Midbrain (tissue), 1 donor: ENCODE measurements at places on chromosomes 11 and 22.
A peak's percentile ranks its signal among the peaks of the same experiment; 100 is the strongest.

DNA sequence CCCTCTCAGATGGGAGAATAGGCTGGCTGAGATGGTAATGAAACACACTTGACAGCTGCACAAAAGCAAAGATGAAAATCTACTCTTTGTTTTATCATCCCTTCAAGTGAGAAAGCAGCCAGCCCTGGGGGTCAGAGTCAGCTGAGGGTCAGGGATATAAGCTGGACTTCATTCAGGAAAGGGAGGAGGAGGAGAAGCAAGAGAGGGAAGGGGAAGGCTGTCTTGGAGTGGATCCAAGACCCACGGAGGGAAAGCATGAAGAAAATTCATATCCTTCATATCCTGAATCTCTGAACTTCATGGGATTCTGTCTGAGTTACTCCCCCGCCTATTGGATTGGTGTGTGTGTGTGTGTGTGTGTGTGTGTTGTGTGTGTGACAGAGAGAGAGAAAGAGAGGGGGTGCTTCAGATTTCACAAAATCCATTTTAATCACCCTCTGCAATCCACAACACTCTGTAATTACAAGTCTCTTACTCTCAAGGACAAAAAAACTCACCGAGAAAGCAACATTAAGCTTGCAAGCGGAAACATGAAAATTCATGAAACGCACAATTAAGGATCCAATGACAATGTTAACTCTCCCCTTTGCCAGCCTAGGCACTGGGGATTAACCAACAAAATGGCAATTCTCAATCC lies 327.7 kb downstream of the TENM4 start:
- DNase-seq, result no peak

GRCh38 chr11:72409458-72409857 lies 24.9 kb downstream of the CLPB start:
- DNase-seq, result no peak

GRCh38 chr11:79671401-79671800 lies 230.6 kb upstream of the TENM4 start:
- DNase-seq, result no peak

GRCh38 chr11:106745941-106746340 lies 272.3 kb downstream of the GUCY1A2 start:
- DNase-seq, result no peak

DNA sequence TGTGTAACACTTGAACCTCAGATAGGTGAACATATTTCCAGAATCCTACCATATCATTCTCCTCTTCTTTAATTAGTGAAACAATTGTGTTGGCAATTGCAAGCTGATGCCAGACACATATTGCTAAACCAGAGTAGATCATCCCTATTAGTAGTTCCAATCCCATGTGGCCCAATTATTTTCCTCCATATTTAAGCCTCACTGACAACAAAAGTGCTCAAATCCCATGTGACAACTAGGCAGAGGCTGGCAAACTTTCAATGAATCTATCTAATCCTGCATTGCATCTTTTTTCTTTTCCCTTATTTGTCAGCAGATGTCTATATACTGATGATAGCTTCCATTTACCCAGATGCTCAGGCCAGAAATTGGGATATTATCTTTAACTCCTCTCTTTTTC lies 90.4 kb downstream of the GRIA4 start:
- DNase-seq, result no peak

DNA sequence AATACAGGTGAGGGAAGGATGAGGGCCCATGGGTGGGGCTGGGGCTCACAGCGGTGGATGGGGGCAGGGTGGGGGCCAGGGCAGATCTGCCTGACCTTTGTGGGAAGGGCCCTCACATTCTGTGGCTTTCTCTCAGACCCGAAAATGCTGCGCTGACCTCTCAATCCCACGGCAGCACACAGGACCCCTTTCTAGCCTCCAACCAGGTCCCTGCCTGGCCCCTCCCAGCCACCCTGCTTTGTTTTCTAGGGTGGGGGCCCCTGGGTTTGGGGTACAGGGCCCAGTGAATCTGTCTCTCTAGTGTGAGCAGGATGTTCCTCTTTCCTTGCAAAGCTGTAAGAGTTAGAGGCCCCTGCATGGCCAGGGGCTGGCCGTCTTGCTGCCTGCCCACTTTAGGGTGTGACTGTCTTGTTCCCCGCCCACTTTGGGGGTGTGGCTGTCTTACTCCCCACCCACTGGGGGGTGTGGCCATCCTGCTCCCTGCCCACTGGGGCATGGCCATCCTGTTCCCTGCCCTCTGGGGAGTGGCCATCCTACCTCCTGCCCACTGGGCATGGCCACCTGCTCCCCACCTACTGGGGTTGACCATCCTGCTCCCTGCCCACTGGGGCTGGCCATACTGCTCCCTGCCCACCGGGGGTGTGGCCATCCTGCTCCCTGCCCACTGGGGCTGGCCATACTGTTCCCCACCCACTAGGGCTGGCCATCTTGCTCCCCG lies 11.5 kb downstream of the PARVG start:
- no peak for DNase-seq

- no peak for DNase-seq
Measured at GRCh38 chr22:40409613-40410113, 39.3 kb downstream of the SGSM3 start.

DNA sequence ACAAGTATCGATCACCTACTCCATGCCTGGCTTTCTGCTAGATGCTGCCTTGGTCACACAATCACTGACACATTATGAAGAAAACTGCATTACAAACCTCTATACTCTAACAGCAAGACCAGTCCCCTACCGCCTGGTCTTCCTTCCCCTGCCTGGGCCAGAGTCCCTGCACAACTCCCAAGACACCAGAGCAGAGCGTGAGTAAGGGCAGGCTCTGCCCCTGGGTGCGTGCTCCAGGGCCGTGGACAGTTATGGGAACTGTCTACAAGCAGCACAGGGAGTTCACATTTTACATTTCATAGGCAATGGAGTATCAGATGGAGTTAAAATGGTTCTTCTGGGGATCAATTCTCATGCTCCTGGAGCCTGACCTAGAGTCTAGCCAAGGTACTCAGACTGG lies 6.5 kb downstream of the FZD4 start:
- DNase-seq, result no peak

GRCh38 chr11:128416976-128417375 lies 170.4 kb downstream of the ETS1 start:
- no peak for DNase-seq

DNA sequence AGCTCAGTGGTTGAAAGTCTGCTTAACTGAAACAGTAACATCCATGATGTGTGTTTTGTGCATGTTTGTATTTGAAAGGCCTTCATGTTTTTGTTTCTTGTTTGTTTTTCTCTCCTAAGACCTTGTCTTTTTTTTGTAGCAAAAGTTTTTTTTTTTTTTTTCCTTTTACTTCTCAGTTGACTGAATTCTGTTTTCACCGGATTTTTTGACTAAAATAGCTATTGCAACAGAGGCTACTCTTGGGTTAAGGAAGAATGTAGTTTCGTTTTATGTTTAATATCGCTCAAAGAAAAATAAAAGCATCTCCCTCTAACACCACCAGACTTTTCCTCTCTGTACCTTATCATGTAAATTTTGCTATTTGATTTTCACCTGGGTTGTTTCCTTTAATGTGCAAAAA lies 15.1 kb downstream of the APOL6 start:
- no peak for DNase-seq

DNA sequence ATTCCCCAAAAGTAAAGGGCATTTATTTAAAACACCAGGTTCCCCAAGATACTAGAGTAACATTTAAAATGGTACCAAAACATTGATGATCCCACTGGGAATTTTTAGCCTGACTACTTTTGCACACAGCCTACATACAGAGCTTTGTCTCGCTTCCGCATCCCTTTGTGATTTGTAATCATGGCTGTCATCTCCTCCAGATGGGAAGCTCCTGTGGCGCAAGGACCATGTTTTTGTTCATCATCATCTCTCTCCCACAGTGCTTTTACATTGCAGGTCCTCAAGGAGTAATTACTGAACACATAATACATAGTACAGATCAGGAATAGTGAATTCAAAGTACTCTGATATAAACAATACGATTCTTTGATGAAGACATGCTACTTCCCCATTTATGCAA lies 231.2 kb upstream of the MTNR1B start:
- DNase-seq, result no peak

- no peak for DNase-seq
Measured at GRCh38 chr11:63905179-63905578, 11.8 kb downstream of the RCOR2 start.

- no peak for DNase-seq
Measured at GRCh38 chr11:134665571-134666270, 253.7 kb upstream of the B3GAT1 start.

DNA sequence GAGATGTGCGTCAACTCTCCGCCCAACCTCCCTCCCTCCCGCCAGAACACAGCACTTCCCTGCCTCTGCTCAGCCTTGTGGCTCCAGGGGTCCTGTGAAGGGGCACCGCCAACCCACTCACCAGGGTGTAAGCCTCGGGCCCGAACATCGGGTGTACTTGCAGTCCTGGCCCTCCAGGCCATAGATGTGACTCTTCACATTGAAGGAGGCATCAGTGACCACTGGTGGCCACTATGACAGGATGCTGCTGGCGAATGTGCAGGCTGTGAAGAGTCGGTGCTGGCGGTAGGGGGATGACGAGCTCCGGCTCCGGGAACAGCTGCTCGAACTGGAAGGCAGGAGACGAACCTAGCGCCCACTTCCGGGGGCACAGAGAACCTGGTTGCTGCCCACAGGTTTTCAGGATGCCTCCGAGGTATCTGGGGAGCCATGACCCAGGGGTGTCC lies 97.4 kb downstream of the MED15 start:
- DNase-seq, result no peak

DNA sequence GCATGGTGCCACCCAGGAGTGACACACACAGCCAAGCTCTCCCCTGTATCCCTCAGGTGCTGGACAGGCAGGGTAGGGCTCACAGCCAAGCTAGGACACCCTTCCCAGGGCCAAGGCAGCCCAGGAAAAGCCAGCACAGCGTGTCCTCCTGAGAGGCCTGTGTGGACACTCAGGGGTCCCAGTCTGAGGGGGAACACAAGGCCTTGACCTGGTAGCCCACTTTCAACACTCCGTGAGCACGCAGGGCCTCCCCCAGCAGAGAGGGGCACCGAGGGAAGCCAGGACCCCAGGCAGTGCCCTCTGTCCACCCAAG lies 24.9 kb downstream of the OSBPL5 start:
- DNase-seq, result no peak

- DNase-seq, result no peak
Measured at GRCh38 chr11:44467931-44468330, 97.5 kb upstream of the CD82 start.

- no peak for DNase-seq
Measured at GRCh38 chr22:35315855-35316745, 16.4 kb downstream of the TOM1 start.

DNA sequence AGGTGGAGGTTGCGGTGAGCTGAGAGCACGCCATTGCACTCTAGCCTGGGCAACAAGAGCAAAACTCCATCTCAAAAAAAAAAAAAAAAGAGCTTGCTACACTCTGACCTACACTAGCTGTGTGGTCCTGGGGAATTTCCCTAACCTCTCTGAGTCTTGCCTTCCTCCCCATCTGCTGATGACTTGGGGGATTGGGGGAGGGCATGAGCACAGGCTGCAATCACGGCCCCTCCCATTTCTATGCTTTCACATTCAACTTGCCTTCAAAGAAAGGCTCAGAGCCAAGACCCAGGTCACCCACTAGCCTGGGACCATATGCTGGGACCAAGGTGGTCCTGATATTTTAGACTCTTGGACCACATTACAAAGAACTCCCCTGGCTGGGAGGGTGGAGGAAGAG lies 39.8 kb upstream of the TEF start:
- DNase-seq, result no peak

- DNase-seq, result no peak
Measured at GRCh38 chr11:47329987-47330931, 22.2 kb downstream of the MYBPC3 start.

DNA sequence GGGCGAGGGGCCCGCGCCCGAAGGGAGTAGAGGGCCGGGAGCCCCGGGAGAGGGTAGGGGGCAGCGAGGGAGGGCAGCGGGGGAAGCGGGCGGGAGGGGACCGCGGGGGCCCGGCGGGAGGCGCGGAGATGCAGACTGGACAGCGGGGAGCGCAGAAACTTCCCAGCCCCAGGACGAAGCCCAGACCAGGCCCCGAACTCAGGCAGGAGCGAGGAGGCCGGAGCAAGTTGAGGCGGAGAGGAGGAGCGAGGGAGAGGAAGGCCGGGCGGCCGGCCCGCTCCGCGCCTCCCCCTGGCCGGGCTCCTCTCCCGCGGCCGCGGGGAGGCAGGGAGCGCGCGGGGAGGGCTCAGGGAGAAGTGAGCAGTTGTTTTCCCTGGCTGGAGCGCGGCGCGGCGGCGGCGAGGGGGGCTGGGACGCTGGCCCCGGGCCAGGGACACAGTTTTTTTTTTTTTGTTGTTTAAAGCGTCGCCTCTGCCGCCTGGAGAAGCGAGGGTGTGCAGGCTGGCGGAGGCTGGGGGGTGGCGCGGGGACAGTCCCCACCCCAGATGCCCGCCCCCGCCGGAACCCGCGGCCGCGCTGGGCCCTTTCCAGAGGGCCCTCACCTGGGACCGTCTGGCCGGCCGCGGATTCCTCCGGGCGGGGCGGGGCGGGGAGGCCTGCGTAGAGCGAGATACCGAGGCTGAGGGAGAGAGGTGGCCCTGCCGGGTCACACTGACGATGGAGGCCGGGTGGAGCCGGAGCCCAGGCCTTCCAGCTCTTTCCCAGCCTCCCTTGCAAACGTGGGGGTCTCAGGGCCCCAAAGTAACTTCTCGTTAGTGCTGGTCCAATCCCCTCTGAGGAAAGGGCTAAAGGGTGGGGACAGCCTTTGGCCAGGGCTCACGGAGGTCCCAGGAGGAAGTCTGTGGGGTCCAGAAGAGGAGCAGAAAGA lies at the start of gene LTBP3:
Gene LTBP3 (minus strand): TSS at position 358 of the 928 bp plus-strand sequence. CDS start 400 bp downstream, outside the sequence.
- DNase-seq, result peak; percentile 89

GRCh38 chr22:17234144-17234623 lies 14.9 kb upstream of the ADA2 start:
- no peak for DNase-seq

- no peak for DNase-seq
Measured at GRCh38 chr11:71486320-71486719, 33.3 kb downstream of the NADSYN1 start.

DNA sequence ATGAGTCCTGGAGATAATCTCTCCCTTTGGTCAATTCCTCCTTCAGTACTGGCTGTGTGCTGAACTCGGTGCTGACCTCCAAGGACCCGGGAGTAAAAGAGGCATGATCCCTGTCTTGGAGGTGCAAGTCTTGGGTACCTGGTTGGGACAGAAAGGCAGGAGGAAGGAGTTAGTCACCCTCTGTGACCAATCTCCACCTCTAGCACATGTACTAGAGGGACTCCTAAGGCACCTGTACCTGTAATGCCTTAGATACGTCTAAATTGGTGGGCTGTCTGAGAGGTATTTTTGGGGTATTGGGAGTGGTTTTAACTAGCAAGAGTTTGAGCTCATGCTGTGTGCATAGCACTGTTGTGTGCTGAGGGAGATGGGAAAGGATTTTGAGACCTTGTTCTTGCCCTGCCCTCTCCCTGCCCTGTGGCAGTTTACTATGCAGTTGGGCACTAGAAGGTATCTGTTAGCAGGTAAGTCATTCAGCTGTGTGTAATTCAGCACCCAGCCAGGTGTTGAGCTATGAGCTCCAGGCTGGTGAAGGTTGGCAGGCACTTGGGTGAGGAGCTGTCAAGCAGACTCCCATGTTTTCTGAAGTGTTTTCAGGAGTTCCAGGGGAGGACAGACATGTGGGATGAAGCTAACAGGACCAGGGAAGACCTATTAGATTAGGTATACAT lies 2.5 kb downstream of the PANX1 start:
- DNase-seq, result no peak
